ENCODE measurements at places on chromosomes 7 and 10. TPM values are rescaled to one million over a fixed set of nuclear protein-coding genes. Genes with fewer than 3 reads are reported as not detected.

Gene LIPK
- total RNA-seq = not detected

Gene ARHGEF35
- 0.29 TPM for total RNA-seq

Gene POU6F2
- not detected for total RNA-seq

Gene TRPV6
- total RNA-seq = 1.3 TPM

Gene TMEM72
- not detected for total RNA-seq

Gene SLC26A5
- not detected for total RNA-seq

Gene CPEB3
- 2.6 TPM for total RNA-seq

Gene PON3
- 10.1 TPM for total RNA-seq

Gene C10orf67
- not detected for total RNA-seq

Gene CHST15
- 28.5 TPM for total RNA-seq

Gene CALML3
- not detected for total RNA-seq

Gene CTNNA3
- total RNA-seq = 9.8 TPM

Gene SH2B2
- 0.77 TPM for total RNA-seq

Gene PDZD7
- 1.3 TPM for total RNA-seq

Gene SPDYE8
- total RNA-seq = not detected

Gene SKIDA1
- 0.26 TPM for total RNA-seq

Gene CACNA2D1
- total RNA-seq = 30.1 TPM

Gene C10orf62
- total RNA-seq = not detected

Gene NRF1
- 18.2 TPM for total RNA-seq

Gene EPDR1
- 14.4 TPM for total RNA-seq

Gene HTRA1
- total RNA-seq = 146 TPM

Gene PLAU
- 1.8 TPM for total RNA-seq

Gene GTPBP10
- 35.2 TPM for total RNA-seq

Gene LRRC17
- 0.29 TPM for total RNA-seq

Gene GSTO1
- total RNA-seq = 81.5 TPM

Gene PLAC9
- 91.7 TPM for total RNA-seq

Gene ANXA8
- not detected for total RNA-seq

Gene PTN
- 30.9 TPM for total RNA-seq

Gene TAC1
- 3.8 TPM for total RNA-seq

Gene TAX1BP1
- 121 TPM for total RNA-seq

Gene EBLN1
- not detected for total RNA-seq

Gene WDFY4
- 5.2 TPM for total RNA-seq

Gene ANKRD2
- 0.48 TPM for total RNA-seq

Gene GATA3
- total RNA-seq = not detected

Gene CYP2C9
- not detected for total RNA-seq

Gene GDF2
- total RNA-seq = not detected

Gene CLCN1
- total RNA-seq = not detected

Gene NRAP
- not detected for total RNA-seq

Gene GSDME
- total RNA-seq = 25.5 TPM

Gene NKX2-3
- total RNA-seq = not detected

Gene OPN1SW
- not detected for total RNA-seq

Gene PRSS37
- not detected for total RNA-seq

Gene PTF1A
- not detected for total RNA-seq

Gene PIK3CG
- total RNA-seq = 4.6 TPM

Gene NAT16
- total RNA-seq = not detected

Gene DENND2A
- total RNA-seq = 9.1 TPM

Gene ADIRF
- total RNA-seq = 312 TPM

Gene CRYGN
- total RNA-seq = not detected

Gene NPTX2
- 4.4 TPM for total RNA-seq

Gene CDHR1
- 1.0 TPM for total RNA-seq

Gene VCL
- total RNA-seq = 173 TPM

Gene ST8SIA6
- 1.9 TPM for total RNA-seq

Gene GDF10
- 4.6 TPM for total RNA-seq

Data from uterus (tissue), 4 donors.